M059J (cell line): ENCODE measurements at places on chromosomes 3 and 15. TPM values are rescaled to one million over a fixed set of nuclear protein-coding genes. Genes with fewer than 3 reads are reported as not detected.
A peak's percentile ranks its signal among the peaks of the same experiment; 100 is the strongest.

DNA sequence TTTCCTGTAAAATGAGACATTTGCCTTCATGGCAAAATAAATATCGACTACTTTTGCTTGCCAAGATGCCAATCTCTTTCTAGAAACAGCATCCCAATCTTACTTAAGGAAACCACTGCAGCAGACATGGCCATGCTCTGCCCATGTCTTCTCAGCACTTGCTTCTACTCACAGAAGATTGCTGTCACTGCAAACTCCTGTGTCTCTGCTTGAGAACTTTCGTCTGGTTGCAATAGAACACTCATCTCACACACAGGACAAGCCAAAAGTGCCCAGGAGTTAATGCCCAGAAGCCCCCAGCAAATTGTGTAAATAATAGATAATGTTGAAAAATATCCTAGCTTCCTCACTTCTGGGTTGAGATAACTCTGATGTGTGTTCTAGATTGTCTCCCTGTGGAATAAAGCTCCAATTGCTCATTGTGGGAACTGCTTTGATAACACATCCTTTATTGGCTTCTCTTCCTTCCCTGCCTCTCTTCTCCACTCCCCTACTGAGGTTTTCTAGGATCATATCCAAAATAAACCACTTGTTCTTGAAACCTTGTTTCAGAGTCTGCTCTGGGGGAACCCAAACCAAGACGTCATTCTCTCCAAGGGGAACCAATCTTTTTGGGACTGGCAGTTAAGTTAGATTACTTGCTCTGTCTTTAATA is 156.3 kb upstream of the STRIT1 start:
- DNase-seq: no peak

DNA sequence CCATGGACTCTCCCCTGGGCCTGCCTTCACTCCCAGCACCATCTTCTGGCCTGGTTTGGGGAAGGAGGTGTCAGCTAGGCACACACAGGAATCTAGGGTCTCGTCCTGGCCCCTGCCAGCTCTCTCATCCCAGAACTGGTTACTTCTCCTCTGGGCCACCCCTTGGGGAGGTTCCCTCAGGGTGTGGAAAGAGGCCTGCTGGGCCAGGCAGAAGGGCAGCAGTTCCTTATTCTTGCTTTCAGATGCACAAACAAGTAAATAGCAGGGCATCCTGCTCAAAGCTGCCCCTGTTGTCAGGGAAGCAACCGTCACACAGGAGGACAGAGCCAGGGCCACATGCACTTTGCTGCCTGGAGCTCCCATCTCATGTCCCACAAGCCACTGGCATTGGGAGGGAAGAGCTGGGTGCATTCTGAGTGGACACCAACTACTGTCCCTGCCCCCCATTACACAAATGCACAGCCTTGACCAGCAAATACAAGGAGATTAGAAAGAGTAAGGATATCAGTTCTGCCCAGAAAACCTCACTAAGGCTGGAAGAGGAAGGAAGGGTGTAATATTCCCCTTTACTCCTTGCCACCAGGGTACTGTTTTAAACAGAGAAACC is 108.8 kb upstream of the HACD2 start:
- no peak for DNase-seq

GRCh38 chr3:51988286-51989146 is 5.2 kb downstream of the ACY1 start:
- DNase-seq: no peak

DNA sequence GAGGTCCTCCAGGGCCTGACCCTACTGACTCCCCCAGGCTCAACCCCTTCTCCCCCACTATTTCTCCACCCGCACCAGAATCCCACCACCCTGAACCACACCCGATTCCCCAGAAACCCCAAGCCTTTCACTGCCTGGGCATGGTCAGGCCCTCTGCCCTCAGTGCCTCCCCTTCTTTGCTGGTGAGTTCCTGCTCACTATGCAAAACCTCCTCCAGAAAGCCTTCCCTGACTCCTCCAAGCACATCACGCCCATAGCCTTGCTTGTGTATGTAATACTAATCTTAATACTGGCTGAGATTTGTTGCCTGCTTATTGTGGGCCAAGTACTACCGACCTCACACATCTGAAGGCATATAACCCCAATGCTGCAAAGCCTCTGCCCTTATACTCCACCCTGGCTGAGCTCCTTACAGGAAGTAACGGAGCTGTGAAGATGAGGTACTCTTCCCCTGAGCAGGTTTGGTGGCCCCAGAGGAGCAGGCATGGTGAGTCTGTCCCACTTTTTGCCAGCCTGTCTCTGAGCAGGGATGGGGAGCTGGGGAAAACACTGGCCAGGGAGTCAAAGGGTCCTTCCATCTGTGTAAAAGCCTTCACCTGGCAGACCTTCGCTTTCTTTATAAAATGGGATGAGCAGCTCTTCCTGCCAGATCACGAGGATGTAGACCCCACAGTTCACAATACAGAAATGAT is 9.5 kb downstream of the RAB6B start:
- DNase-seq: no peak

GRCh38 chr15:92082006-92082843 is 228.7 kb downstream of the SLCO3A1 start:
- peak; percentile 57 for DNase-seq

GRCh38 chr3:126081618-126082361 is 2.1 kb downstream of the SLC41A3 start:
- DNase-seq: peak; percentile 99

DNA sequence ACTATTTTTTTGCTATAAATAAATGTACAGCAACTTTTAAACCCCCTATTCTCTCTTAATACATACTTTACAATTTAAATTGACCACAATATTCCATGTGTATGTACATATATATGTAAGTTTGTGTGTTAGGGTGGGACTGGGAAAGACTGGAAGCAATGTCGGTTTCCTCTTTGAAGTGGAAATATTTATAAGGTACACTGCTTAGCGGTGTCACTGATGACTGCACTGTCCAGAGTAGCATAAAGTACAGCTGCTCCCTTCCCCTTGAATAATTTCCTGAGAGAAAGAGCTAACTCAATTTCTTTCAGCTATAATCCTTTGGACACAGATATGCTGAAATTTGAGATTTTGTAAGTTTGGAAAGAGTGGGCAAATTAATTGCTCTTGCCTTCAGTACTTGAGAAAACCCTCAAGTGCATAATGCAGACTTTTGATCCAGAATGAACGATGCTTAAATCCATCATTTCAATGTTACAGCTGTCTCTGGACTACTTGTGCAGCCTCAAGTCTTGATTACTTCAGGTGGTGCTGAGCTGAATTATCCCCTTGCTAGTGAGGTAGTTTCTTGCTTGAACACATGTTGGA is 267.0 kb upstream of the CFAP20DC start:
- no peak for DNase-seq

GRCh38 chr3:150324788-150325187 is 83.3 kb upstream of the TSC22D2 start:
- no peak for DNase-seq

DNA sequence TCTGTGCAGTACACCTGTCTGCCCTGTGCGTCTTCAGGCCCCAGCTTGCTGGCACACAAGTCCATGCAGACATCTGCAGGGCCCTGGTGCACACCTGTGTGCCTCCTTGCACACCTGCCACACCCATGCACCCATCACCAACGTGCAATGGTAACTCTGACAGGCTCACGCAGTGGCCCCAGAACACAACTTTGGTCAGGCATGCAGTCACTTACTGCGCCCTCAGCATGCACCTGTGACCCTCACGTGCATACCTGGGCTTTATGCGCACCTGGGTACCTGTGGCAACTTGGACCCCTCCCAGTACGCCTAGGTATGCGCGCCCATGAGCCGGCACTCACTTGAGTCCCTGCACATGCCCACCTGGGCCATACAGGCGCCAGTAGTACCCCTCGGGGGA is 1.7 kb downstream of the PLXND1 start:
- no peak for DNase-seq

- DNase-seq: no peak
These were observed 11.0 kb upstream of the KNG1 start for GRCh38 chr3:186705882-186706780.

GRCh38 chr3:27312044-27312668 is 57.0 kb downstream of the NEK10 start:
- peak; percentile 82 for DNase-seq

GRCh38 chr15:54605556-54605955 is 591.2 kb downstream of the RSL24D1 start:
- no peak for DNase-seq

- peak; percentile 84 for DNase-seq
These were observed 65.6 kb downstream of the SYNPR start for GRCh38 chr3:63343674-63344073.

- peak; percentile 9 for DNase-seq
These were observed 150.3 kb downstream of the SLC9A9 start for GRCh38 chr3:143697975-143698374.

- no peak for DNase-seq
These were observed 57.3 kb downstream of the THRB start for GRCh38 chr3:24437326-24437725.

GRCh38 chr15:39624806-39625205 is 43.9 kb downstream of the THBS1 start:
- DNase-seq: peak; percentile 95

DNA sequence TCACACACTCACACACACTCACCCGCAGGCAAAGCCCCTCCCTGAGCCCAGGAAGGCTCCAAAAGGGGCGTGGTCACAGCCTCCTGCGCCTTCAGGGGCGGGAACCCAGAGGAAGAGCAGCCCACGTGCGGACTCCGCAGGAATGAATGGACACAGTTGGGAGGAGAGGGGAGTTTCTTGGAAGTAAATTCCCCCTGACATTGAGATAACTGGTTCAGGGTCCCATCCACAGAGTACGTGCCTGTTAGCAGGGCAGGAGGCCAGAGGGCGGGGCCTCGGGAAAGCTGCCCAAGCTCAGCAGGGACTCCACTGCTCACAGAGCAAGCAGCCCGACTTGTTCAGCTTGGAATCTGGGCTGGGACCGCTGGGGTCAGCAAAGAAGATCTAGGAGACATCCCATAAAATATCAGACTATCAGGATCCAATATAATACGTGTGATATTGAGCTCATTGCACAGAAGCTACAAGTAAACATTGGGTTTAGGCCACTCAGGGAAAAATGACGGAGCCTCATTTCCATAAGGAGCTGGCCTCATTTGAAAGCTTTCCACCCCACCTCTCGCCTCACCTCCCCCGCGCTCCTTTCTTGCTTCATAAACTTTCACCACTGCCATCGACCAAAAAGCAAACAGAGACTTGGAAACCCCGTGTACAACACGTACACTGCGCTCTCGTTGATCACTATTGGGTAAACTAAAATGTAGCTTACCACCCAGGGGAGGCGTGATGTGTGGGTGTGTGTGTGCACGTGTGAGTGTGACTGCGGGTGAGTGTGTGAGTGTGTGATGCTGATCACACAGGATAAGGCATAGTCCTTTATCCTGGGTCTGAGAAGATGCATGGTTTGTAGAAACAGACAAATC is 36.0 kb downstream of the TM2D3 start:
- DNase-seq: peak; percentile 62

DNA sequence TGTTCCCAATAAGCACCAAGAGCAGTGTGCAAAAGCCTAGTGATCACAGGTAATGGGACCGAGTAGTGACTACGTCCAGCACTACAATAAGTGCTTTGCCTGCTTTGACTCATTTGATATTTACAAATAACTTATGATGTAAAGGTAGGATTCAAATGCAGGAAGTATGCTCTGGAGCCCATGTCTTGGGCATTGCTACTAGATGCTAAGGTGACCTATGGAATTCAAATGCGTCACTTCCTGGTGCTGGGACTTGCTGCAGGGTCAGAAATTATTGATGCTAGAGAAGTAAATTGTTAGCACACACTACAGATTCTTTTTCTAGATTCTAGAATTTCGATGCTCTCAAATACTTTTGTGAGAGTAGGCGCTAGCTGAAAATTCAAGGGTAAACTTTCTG is 101.2 kb upstream of the TSC22D2 start:
- no peak for DNase-seq

- DNase-seq: peak; percentile 25
These were observed 75.4 kb upstream of the PLXNA1 start for GRCh38 chr3:126907557-126907956.

GRCh38 chr3:40387001-40387894 is at the start of gene ENTPD3:
Gene ENTPD3 (plus strand): TSS chr3:40387184. CDS start chr3:40388058, 874 bp downstream.
- no peak for DNase-seq

DNA sequence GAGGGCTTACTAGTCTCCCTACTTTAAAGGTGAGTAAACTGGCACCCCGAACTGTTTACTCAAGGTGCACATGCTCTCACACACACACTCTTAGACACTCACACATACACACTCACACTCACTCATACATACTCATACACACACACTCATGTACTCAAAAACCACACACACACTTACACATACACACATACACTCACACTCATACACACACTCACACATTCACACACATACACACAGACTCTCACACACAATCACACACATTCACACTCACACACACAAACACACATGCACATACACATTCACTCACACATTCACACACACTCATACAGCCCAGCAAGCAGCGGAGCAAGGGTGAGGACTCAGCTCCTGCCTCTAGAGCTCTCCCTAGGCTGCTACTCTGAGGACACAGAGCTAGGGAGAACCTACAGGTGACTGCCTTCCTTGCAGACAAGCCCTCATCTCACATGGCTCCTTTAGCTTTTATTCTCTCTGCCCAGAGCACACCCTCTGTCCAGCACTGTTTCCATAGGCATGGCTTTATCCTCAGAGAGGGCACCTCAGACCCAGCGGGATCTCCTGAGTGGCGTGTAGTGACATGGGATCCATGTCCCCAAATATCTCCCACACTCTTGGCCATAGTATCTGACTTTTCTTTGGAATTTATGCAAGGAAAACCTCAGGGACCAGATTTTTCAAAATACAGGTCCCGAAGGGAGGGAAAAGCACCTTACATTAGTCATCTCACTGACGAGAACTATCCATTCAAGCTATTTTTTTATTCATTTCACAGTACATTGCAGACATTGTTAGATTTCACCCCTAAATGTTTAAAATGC is 26.2 kb upstream of the ATG7 start:
- peak; percentile 29 for DNase-seq

DNA sequence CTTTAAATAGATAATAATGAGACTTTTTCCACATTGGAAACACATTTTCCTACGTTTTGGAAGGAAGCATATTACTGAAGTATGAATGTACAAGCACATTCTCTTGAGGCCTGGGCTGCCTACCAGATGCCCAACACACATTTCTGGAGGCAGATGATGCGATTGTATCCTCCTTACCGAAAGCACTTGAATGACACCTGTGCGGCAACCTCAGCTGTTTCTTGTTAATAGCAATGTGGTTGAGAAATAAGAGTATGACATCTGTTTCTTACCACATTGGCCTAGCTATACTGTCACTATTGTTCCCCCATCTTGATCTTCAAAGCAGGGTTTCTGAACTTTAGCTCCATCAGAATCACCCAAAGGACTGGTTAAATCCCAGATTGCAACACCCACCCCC is 84.8 kb downstream of the ARPP21 start:
- no peak for DNase-seq

The LMAN1L gene
- total RNA-seq: not detected in 2 replicates

The ZNF860 gene
- 0.25 TPM in 1 of 2 replicates, not detected in the other for total RNA-seq

The C3orf70 gene
- not detected in 2 replicates for total RNA-seq
